ENCODE measurements at places on chromosomes 2 and 18.
A peak's percentile ranks its signal among the peaks of the same experiment; 100 is the strongest.

GRCh38 chr2:108586116-108586515, 51.8 kb downstream of the LIMS1 start:
- DNase-seq: no peak

DNA sequence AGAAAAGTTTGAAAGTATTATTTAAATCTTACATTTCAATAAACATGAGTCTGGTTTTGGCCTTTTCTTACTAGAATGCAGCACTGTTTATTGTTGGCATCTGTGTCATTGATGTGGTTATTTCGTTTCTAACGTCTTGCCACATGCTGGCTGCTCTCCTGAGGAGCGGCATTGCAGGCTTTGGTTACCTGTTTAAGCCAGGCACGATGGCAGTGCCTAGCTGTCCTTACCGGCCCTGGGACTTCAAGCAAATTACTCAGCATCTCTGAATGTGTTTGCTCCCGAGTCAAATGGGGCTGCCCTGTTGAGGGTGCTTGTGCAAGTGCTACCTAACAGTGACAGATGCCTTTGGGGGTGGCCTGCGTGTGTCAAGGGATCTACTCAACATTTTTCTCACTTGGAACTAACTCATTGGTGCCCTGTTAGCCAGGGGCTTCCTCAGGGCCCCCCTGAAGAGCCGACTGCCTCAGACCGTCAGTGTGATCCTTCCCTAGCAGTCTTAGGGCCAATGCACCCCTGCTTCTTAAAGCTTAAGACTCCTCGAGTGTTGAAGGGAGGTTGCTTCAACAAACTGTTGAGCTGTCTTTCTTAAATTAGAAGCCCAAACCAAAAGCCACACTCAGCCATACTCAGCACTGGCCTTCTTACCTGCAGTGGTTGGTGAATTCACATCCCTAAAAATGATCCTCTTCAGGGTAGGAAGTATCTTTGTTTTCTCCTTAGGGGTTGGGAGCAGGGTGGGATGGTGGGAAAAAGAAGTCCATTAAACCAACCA, 151.5 kb downstream of the NCK2 start:
- DNase-seq: no peak

DNA sequence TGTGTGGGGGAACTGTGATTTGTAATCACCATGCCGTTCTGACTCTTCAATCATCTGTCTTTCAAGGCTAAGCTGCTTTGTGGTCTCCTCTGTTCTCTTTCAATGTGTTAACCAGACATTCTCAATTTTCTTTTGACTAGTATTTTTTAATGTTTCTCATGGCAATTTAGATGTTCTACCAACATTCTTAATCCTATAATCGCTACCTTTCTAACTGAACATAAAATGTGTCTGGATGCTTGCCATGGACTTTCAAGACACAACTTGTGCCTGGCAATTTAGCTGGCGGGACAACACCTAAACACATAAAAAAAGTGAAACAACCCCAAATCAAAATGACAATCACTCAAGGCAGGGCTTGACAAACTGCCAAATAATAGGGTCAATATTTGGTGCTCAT, 135.0 kb upstream of the ACKR3 start:
- DNase-seq: no peak

DNA sequence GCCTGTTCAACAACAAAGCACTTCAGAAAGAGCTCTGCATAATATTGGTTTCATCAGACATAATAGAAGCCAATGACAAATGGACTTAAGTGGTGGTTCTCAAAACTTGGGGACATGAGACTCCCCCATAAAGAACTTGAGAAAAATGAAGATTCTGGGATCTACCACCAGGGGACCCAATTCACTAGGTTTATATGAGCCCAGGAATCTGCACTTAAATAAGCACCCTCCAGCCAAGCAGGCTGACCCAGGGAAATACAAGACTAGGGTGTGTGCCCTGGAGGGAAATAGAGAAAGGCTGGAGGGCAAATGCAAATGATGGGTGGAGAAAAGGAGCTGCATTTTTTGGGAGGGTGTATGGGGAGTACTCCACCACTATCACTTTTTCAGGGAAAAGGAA, 52.5 kb downstream of the SATB2 start:
- no peak for DNase-seq

DNA sequence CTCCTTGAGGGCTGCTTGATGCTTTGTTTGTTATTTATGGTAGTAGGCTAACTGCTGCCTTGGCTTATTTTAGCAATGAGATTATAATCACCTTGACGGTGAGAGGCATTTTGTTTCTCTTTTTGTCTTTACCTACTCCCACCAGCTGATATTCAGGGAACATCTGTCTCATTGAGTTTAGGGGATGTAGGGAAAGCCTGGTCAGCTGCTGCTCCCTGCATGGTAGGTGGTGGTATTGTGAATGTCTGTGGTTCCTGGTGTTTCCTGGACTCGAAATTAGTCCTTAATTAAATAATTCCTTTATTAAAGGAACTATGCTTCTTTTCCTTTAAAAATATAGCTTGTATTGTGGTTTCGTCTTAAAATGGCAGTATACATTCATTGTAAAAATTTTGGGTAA, 77.8 kb downstream of the ADAM23 start:
- DNase-seq: no peak

DNA sequence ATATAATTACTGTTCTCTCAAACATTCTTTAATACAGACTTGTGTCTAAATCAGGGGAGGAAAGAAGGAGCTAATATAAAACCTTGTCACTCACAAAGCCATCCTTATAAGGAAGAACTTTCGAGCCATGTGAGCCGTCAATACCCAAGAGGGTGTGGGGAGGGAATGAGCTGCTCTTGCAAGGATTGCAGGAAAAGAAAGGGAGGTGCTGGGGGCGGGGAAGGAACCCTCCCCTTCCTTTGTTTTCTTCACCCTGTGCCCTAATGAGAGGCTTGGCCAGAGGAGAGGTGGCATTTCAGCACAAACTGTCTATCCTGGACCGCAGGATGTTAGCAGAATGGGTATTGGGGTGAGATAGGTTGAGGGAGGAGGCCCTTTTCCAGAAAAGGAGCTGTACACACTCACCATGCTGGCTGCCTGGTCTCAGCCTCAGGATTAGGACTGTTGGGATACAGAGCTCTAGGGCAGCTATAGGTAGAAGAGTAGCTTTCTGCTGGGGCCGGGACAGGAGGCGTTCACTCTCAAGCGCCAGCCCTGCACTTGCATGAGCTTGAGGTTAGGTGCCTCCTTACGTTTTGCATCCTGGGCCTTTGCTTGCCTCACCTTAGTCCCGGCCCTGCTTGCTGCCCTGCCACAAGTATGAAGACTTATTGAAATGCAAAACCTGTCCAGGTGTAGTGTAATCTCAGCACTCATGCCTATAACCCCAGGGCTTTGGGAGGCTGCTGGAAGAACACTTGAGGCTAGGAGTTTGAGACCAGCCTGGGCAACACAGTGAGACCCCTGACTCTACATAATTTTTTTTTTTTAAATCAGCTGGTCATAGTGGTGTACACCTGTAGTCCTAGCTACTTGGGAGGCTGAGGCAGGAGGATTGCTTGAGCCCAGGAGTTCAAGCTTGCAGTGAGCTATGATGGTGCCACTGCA, 190.5 kb downstream of the LOXHD1 start:
- DNase-seq: peak; percentile 42

- peak; percentile 54 for DNase-seq
Measured at GRCh38 chr2:43105586-43106558, 120.5 kb downstream of the ZFP36L2 start.

- peak; percentile 0 for DNase-seq
Measured at GRCh38 chr2:38875227-38875575, 533 bp downstream of the DHX57 start.

- no peak for DNase-seq
Measured at GRCh38 chr2:168179592-168179991, 67.8 kb downstream of the STK39 start.

DNA sequence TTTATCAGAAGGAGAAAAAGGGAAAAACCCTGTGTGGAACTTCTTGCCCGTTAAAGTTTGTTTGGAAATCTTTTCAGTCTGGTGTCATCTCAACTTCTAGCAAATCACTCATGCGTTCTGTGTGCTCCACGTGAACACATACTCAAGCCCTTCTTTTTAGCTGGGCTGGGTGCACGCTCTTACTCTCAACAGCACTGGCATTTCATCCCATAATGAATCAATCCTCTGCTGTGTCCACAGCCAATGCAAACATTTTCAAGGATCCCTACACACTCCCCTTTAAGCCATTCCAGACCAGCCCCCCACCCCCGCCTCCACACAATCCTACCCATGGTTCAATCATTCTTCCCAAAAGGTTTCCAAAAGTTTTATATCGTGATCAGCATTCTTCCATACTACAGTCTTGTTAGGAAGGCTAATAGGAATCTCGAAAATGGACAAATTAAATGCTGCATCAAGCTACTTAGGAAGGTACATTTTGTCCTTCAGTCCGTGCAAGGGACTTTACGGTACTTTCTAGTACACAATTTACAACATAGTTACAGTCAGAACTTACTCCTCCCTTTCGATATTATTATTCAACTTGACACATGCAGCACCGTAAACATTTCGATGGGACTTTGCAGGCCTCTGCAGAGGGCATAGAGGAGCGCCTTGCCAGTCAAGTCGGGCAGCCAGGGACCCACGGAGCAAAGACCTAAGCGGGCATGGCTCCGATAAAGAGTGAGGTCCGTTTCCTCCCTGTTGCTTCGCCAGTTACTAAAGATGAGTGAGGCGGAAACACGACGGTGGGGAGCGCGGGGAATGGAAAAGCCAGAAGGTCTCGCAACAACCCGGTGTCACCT, 1.4 kb downstream of the PTGR3 start:
- DNase-seq: peak; percentile 52

GRCh38 chr2:8307606-8308180, 374.2 kb upstream of the ID2 start:
- DNase-seq: no peak

DNA sequence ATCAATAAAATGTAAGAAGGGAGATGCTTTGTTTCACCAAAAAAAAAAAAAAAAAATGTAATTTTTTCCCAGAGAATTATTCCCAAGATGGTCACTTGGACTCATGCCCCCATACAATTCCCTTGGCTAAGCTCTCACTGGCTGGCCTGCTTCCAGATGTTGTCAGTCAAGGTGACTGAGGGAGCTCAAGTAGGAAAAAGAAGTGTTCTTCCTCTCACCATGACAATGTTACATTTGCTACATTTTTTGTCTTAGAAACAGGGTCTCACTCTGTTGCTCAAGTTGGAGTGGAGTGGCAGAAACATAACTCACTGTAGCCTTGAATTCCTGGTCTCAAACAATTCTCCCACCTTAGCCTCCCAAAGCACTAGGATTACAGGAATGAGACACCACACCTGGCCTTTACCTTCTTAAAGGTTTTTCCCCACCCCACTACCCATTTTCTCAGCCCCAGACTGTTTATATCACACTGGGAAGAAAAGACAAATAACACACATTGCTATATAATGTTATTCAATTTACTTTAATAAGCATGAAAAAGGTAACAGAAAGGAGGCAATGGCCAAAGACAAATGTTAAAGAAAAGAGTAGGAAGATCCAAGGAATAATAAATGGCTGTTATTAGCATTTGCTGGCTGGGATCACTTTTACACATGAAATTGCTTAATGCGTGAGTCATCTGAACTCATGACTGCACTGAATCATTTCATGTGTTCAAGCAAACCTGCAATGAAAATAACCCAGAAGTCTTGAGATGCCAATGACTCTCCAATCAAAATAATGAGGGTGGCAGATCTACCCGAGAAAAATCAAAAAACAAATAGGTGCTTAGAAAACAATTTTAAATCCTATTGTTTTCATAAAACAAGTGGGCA, 45.2 kb downstream of the ACVR1 start:
- DNase-seq: peak; percentile 89

DNA sequence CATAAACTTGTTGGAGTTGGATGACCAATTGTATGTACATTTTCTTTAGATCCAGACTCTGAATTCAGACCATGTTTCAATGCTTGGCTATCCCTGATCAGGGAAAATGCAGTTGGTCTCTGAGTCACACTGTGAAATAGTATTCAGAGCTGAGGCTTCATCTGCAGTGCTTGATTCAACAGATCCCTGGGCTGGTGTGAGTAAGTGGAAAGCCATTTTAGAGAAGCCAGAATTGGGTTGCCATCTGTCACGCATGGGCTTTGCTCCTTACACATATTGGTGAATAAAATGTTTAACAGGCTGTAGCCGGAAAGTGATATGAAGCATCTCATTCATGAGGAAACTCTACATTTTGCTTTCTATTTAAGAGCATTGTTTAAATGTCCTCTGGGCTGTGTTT, 50.0 kb upstream of the ACYP2 start:
- DNase-seq: peak; percentile 96

DNA sequence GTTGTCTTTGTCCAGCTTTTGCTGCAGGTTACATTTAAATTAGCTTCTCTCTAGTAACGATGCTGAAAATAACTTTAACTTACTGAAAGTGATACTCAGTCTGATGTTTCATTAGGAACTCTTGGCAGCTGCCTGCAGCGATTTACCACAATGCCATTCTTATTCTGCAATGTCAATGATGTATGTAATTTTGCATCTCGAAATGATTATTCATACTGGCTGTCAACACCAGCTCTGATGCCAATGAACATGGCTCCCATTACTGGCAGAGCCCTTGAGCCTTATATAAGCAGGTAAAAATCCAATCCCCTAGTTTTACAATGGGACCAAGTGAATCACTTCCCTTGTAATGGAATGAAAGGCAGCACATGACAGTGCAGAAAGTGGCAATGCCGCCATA, 16.3 kb upstream of the MFF start:
- DNase-seq: peak; percentile 23

Data from fibroblast of upper back skin (primary cell).